Left ventricle myocardium inferior (tissue), 1 donor: ENCODE measurements at places on chromosomes 3 and 15. TPM values are rescaled to one million over a fixed set of nuclear protein-coding genes. Genes with fewer than 3 reads are reported as not detected.

- no peak for DNase-seq
Observed at GRCh38 chr3:20254268-20255117, 68.5 kb upstream of the SGO1 start.

GRCh38 chr15:34116620-34117019 lies 14.7 kb downstream of the PGBD4 start:
- DNase-seq = no peak

PDZRN3 gene
- 114 TPM for total RNA-seq

GOLGA8S gene
- total RNA-seq = 0.33 TPM

NMNAT3 gene
- 10.7 TPM for total RNA-seq

- no peak for DNase-seq
Observed at GRCh38 chr15:75606711-75607699, 18.5 kb downstream of the SNUPN start.

ERICH6 gene
- 0.55 TPM for total RNA-seq

DNA sequence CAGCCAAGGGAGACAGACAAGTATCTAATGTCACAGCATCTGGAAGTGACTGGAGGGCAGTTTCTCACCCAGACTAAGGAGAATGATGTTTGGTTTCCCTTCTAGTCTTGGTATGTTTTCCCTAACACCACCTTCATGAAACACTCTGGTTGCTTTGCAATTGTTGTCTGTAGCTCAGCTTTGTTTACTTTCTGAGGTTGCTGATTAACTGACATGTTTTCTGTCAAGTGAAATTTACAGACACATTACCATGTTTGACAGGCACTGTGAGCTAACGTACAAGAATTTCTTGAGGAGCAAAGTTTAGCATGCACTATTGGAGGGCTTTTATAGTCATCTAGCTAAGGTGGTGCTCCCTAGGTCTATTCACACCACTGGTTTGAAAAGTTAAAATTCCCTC lies 131.6 kb upstream of the NECTIN3 start:
- no peak for DNase-seq

- DNase-seq = no peak
Observed at GRCh38 chr3:135082706-135083105, 287.6 kb downstream of the EPHB1 start.

RPS27L gene
- 165 TPM for total RNA-seq

DNA sequence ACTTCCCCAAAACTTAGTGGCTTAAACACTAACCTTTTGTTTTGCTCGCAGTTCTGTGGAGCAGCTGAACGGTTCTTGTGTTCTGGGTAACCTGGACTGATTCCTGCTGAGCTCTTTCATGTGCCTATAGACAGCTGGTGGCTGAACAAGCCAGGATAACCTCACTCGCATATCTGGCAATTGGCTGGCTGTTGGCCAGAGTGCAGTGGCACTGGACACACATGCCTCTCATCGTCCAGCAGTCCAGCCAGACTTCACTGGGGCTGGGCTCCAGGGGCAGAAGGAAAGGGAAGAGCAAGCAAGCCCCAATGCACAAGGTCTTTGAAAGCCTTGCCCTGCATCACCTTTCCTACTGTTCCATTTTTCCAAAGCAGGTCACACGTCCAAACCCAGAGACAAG lies 53.6 kb upstream of the GATA2 start:
- DNase-seq = no peak

HACL1 gene
- total RNA-seq = 14.9 TPM

DNA sequence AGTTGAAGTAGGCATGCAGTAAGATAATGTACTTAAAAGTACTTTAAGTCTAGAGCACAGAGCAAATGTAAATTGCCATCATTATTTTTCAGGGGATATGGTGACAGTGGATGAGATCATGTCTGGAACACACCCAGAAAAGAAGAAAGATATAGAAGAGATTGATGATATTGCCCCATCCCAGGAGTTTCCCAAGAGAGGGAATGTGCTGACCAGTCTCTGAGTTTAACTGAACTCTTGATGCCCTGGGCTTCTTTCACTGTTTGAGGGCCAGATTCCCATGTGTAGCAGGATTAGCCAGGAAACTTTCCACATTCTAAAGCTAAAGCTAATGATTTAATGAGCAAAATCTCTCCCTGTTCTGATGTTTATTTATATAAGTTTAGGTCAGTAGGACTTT lies 366.8 kb upstream of the UMPS start:
- no peak for DNase-seq

GPR160 gene
- 0.99 TPM for total RNA-seq

GRCh38 chr3:109242187-109242523 lies 74.2 kb downstream of the DPPA2 start:
- DNase-seq = no peak

SEMA5B gene
- 5.3 TPM for total RNA-seq

GRCh38 chr15:33612721-33613304 lies 302.0 kb downstream of the RYR3 start:
- no peak for DNase-seq

CCR9 gene
- total RNA-seq = not detected

- DNase-seq = no peak
Observed at GRCh38 chr3:182389071-182389815, 404.1 kb upstream of the ATP11B start.

GRCh38 chr3:50207359-50208042 lies 2.4 kb downstream of the SLC38A3 start:
- DNase-seq = no peak

CAND2 gene
- 76.2 TPM for total RNA-seq

DNA sequence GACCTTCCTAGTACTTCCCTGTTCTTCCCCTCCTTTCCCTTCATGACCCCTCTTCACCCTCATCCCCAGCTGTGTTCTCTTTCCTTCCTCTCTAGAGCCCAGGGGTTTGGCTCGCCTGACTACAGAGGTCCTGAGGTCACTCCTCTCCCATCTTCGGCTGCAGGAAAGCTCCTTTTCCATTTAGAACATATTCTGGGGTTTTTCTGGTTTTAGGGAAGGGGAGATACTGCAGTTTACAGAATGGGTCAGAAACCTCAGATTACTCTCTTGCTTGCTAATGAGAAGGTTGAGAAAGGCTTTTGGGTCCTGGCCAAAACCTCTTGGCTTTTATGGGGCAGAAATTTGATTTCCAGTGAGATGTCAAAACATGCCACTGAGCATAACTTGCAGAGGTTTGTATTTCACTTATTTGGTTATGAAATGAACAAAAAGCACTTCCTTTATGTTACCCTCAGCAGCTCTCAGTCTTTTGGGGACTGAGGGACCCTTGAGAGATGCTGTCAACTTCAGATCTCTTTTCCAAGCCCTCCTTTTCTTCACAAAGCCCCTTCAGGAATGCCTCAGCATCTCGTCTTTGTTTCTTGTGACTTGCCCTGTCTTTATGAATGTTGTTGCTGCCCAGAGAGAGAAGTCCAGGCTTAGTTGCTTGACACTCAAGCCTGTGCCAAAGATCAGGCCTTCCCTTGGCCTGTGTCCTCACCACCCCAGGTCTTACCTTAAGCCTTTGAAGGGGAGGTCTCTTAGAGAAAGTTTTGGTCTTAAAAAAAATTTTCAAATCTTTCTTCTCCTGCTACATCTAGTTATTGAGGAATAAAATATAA lies 121.7 kb upstream of the TPM1 start:
- DNase-seq = peak; percentile 56
